Suppressor macrophage (primary cell): ENCODE measurements at places on chromosomes 3 and 15.
A peak's percentile ranks its signal among the peaks of the same experiment; 100 is the strongest.

- no peak for DNase-seq
These were observed 108.9 kb upstream of the TSC22D2 start for GRCh38 chr3:150299201-150299600.

DNA sequence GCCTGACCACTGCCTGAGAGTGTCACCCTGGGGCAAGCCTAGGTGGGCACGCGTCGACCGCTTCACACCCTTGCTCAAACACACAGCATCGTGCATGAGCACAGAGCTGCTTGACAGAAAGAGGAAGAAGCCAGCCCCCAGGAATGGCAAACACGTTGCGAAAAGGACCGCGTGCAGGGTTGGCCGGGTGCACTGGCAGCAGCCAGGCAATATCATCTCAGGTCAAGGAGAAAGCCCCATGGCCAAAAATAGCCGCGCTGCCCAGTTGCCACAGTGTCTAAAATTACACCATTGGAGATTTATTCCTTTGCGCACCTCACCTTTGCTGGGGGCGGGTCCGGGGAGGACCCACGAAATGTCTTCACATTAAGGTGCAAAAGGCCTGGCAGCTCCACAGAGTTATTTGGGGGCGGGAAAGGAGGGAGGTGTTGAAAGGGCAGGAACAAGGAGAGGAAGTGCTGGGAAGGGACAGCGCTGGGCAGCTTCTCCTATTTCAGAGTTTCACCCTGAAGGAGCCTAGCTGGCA, 44.7 kb upstream of the NR2F2 start:
- no peak for DNase-seq

- DNase-seq = peak; percentile 1
These were observed 422.2 kb downstream of the TBC1D5 start for GRCh38 chr3:17320266-17320665.

- peak; percentile 16 for DNase-seq
These were observed 991 bp upstream of the HIGD1A start for GRCh38 chr3:42805141-42805821.

DNA sequence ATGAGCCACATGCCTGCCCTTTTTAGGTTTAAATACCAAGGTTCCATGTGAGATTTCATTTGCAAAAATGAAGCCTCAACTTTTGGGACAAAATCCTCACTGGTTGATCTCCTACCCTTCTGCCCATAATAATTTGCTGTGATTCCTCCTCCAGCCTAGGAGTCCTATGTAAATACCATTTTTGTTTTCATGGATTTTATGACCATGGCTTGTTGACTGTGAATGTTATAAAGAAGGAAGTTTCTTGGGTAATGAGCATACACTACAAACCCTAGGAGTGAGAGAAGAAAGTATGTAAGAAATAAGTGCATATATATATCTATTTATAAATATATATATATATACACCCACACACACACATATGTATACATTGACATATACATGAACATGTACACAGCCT, 13.1 kb downstream of the RLBP1 start:
- DNase-seq = no peak

GRCh38 chr3:12507591-12508281, 23.5 kb downstream of the TSEN2 start:
- no peak for DNase-seq

- peak; percentile 15 for DNase-seq
These were observed 20.8 kb upstream of the FAN1 start for GRCh38 chr15:30882849-30883433.

DNA sequence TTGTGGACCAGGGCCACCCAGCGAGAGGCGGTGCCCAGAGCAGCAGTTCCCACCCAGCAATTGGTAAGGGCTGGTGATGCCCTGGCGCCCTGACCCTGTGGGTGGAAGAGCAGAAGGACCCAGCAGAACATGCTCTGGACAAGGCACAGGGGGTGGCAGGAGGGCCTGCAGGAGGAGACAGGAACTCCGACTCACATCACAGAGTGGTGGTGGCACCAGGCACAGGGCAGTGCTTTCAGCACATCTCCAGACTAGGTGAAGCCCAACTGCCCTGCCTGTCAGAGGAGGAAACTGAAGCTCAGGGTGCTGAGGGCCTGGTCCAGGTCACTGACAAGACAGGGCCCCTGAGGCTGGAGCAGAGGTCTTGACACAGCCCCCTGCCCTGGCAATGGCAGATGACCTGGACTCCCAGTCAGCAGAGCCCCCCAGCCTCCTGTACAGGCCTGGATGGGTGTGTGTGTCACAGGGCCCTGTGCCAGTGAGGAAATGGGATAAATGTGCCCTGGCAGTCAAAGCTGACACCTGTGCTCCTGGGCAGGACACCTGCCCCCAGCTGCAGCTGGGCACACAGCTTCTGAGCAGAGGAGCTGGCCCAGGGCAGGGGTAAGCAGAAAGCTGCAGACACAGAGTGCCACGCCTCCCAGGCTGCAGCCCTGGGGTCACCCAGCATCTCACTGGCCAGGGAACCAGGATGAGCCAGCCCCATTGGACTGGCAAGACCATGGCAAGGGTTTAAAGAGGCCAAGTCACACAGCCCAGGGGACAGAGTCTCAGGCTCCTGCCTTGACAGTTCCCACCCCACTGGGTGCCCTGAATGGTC, 11.4 kb downstream of the KLF15 start:
- no peak for DNase-seq
